ENCODE measurements at places on chromosomes 1 and 21.
A peak's percentile ranks its signal among the peaks of the same experiment; 100 is the strongest.

GRCh38 chr21:46221664-46222435 lies 6.7 kb downstream of the LSS start:
- H3K27ac ChIP-seq: no peak overlapping the region
- peaks cover 49% of the 10 kb centered on the region for H3K36me3 ChIP-seq
- H3K4me3 ChIP-seq: no peak overlapping the region
- no peak for DNase-seq
- no peaks in the 10 kb centered on the region for H3K27me3 ChIP-seq

DNA sequence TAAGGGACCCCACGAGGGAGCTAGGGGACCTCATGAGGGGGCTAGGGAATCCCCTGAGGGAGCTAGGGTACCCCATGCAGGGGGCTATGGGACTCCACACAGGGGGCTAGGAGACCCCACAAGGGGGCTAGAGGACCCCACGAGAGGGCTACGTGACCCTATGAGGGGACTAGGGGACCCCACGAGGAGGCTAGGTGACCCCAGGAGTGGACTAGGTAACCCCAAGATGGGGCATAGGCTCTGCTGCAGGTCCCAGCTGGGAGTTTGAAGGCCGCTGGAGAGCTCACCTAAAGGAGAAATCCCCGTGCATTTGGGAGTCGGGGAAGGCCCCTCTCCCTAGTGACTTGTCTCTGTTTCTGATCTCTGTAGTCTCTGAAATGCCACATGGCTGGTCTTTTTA lies 50.0 kb upstream of the DMRTB1 start:
- H3K4me1 ChIP-seq: no peaks in the 10 kb centered on the region
- no peak overlapping the region for H3K4me3 ChIP-seq
- H3K27ac ChIP-seq: no peak overlapping the region
- H3K27me3 ChIP-seq: peaks cover 24% of the 10 kb centered on the region
- no peak for DNase-seq

GRCh38 chr1:176066709-176067108 lies 140.4 kb downstream of the COP1 start:
- peaks cover 33% of the 10 kb centered on the region for H3K36me3 ChIP-seq
- DNase-seq: no peak
- H3K4me3 ChIP-seq: no peak overlapping the region
- H3K27me3 ChIP-seq: no peaks in the 10 kb centered on the region

DNA sequence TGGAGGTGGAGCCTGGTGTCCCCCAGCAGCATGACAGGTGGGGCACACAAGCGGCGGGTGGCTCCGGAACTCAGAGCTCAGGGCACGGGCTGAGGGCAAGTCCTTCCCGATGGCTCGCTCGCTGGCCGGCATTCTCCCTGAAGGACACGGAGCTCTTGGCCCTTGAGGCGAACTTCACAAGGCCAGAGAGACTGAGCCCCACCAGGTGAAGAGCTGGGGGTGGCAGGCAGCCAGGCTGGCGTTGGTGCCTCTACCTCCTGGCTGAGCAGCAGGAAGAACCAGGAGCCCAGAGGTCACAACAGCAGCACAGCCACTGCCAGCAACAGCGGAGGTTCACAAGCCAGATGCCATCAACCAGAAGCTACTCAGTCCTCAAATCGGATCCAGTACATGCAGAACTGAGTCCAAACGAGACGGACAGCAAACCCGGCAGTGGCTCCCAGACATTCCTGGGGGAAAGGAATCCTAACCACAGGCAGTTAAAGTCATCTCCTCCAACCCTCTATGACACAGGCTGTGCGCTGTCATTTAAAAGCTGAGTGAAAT lies 54.1 kb downstream of the NPHP4 start:
- no peak for DNase-seq
- no peaks in the 10 kb centered on the region for H3K4me1 ChIP-seq

DNA sequence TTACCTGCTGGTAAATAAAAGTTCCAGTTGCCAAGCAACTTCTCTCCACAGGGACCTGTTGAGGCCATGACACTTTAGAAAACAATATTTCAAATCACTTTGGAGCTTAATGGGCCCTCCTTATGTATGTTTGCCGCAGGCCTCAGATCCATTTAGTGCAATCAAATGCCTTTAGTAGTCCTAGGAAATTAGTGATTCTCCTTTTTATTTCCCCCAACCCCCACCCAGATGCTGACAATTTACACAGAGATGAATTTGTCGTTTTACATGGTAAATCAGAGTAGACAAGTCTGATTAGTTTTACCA lies 83.6 kb downstream of the CLIC4 start:
- DNase-seq: no peak
- H3K36me3 ChIP-seq: peaks cover 38% of the 10 kb centered on the region
- H3K27me3 ChIP-seq: no peaks in the 10 kb centered on the region
- no peak overlapping the region for H3K4me3 ChIP-seq
- peaks cover 57% of the 10 kb centered on the region for H3K4me1 ChIP-seq

DNA sequence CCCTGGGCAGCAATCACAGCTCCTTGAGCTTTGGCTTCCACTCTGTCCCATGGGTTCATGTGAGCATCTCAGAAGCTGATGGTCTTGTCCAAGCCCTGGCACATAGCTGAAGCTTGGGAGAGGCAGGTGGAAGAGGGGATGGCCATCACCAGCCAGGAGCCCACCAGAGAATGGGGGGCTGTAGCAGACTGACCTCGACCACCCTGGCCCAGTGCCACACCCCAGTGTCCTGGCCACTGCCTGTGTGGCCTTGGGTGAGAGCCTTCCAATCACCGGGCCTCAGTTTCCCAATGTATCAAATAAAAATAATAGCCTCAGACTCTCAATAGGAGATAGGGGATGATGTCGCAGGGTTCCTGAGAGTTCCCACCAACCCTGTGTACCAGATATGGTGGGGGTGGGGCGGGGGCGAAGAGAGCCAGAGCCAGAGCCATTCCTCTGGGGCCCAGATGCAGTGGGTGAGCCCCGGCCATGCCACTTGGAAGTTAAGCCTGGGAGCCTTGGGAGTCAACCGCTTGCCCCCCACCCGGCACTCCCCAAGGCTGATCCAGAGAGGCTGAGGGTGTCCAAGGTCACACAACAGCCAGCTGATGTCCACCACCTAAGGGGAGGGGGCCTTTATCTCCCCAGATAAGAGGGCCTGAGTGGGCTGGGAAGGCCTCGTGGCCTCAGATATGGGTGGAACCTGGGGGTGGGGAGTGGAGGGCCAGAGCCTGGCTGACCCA lies 9.3 kb upstream of the EDN2 start:
- H3K27ac ChIP-seq: no peak overlapping the region
- peaks cover 24% of the 10 kb centered on the region for H3K27me3 ChIP-seq
- no peak overlapping the region for H3K4me3 ChIP-seq
- peaks cover 6% of the 10 kb centered on the region for H3K4me1 ChIP-seq
- DNase-seq: no peak

GRCh38 chr1:41698916-41699860 lies 214.7 kb upstream of the EDN2 start:
- DNase-seq: peak; percentile 38
- H3K27me3 ChIP-seq: no peaks in the 10 kb centered on the region
- H3K4me1 ChIP-seq: peaks cover 13% of the 10 kb centered on the region
- H3K36me3 ChIP-seq: no peaks in the 10 kb centered on the region
- peak overlapping the region; percentile 65 for H3K27ac ChIP-seq

DNA sequence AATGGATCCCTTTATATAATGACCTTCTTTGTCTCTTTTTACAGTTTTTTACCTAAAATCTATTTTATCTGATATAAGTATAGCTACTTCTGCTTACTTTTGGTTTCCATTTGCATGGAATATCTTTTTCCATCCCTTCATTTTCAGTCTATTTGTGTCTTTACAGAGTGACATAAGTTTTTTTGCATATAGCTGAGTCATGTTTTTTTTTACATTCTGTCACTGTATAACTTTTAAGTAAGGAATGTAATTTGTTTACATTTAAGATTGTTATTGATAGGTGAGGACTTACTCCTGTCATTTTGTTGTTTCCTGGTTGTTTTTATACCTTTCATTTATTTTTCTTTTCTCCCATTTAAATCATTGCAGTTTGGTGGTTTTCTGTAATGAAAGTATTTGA lies 402.7 kb upstream of the ADGRL2 start:
- H3K27me3 ChIP-seq: no peaks in the 10 kb centered on the region
- no peaks in the 10 kb centered on the region for H3K4me1 ChIP-seq
- DNase-seq: no peak
- H3K36me3 ChIP-seq: no peaks in the 10 kb centered on the region

GRCh38 chr1:28716336-28716735 lies 20.4 kb upstream of the YTHDF2 start:
- H3K36me3 ChIP-seq: peaks cover 38% of the 10 kb centered on the region
- no peaks in the 10 kb centered on the region for H3K27me3 ChIP-seq
- no peaks in the 10 kb centered on the region for H3K4me1 ChIP-seq

DNA sequence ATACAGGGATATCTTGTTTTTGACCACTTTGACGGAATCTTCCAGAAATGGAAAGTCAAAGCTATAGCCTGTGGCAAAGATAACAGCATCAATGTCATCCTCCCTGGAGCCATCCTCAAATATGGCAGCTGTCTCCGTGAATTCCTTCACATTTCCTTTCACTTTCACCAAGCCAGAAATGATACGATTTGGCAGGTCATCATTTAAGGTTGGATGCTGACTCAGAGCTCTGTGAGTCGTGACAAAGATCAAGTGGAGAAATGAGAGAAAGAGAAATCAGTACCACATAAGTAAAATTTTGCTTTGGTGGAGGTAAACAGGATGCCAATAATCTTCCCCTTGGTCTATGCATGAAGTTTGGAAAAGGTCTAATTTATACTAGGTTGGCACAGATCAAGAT lies 23.9 kb downstream of the FMO5 start:
- H3K36me3 ChIP-seq: peaks cover 4% of the 10 kb centered on the region
- no peak overlapping the region for H3K4me3 ChIP-seq
- peaks cover 33% of the 10 kb centered on the region for H3K4me1 ChIP-seq
- DNase-seq: no peak
- H3K27me3 ChIP-seq: no peaks in the 10 kb centered on the region

DNA sequence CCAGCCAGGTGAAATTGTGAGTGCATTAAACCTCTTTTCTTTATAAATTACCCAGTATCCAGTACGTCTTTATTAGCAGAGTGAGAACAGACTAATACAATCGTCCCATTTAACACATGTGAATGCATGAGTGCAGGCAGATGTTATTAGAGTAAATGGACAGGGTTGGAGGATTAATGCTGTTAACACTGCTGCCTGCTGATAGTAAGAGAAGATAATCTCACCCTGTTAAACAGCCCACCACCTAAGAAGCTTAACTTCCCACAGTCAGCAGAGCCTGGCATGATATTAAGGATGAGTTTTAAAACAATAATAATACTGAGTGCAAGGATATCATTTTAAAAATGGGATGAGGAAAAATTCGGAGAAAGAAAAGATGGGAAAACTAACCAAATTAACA lies 181.4 kb upstream of the LHX8 start:
- no peak overlapping the region for H3K27ac ChIP-seq
- no peaks in the 10 kb centered on the region for H3K27me3 ChIP-seq
- no peaks in the 10 kb centered on the region for H3K36me3 ChIP-seq
- no peak overlapping the region for H3K4me3 ChIP-seq

- H3K27ac ChIP-seq: no peak overlapping the region
- no peak overlapping the region for H3K4me3 ChIP-seq
- H3K27me3 ChIP-seq: no peaks in the 10 kb centered on the region
- no peak for DNase-seq
These were observed 95.0 kb upstream of the C1orf105 start for GRCh38 chr1:172325531-172325930.

- DNase-seq: no peak
- no peak overlapping the region for H3K27ac ChIP-seq
- no peaks in the 10 kb centered on the region for H3K27me3 ChIP-seq
- H3K4me3 ChIP-seq: no peak overlapping the region
- H3K36me3 ChIP-seq: no peaks in the 10 kb centered on the region
These were observed 371.6 kb downstream of the PRDM2 start for GRCh38 chr1:14071581-14071980.

- DNase-seq: no peak
- peaks cover 12% of the 10 kb centered on the region for H3K4me1 ChIP-seq
- H3K36me3 ChIP-seq: no peaks in the 10 kb centered on the region
- peaks cover 29% of the 10 kb centered on the region for H3K27me3 ChIP-seq
- H3K4me3 ChIP-seq: no peak overlapping the region
These were observed 6.5 kb upstream of the HAPLN2 start for GRCh38 chr1:156612666-156613065.

GRCh38 chr1:203930342-203930741 lies 68.9 kb downstream of the SNRPE start:
- H3K27ac ChIP-seq: no peak overlapping the region
- H3K36me3 ChIP-seq: no peaks in the 10 kb centered on the region
- no peak for DNase-seq
- H3K27me3 ChIP-seq: peaks cover 18% of the 10 kb centered on the region
- H3K4me1 ChIP-seq: no peaks in the 10 kb centered on the region

- H3K27ac ChIP-seq: peak overlapping the region; percentile 68
- peaks cover 2% of the 10 kb centered on the region for H3K36me3 ChIP-seq
- no peak for DNase-seq
- H3K4me1 ChIP-seq: peaks cover 22% of the 10 kb centered on the region
- peak overlapping the region; percentile 80 for H3K4me3 ChIP-seq
These were observed 9.1 kb downstream of the CDKN2C start for GRCh38 chr1:50978852-50979781.

GRCh38 chr1:208525417-208525816 lies 281.2 kb upstream of the PLXNA2 start:
- H3K27me3 ChIP-seq: no peaks in the 10 kb centered on the region
- H3K4me3 ChIP-seq: no peak overlapping the region
- no peak overlapping the region for H3K27ac ChIP-seq
- H3K4me1 ChIP-seq: no peaks in the 10 kb centered on the region
- no peak for DNase-seq
- H3K36me3 ChIP-seq: no peaks in the 10 kb centered on the region

DNA sequence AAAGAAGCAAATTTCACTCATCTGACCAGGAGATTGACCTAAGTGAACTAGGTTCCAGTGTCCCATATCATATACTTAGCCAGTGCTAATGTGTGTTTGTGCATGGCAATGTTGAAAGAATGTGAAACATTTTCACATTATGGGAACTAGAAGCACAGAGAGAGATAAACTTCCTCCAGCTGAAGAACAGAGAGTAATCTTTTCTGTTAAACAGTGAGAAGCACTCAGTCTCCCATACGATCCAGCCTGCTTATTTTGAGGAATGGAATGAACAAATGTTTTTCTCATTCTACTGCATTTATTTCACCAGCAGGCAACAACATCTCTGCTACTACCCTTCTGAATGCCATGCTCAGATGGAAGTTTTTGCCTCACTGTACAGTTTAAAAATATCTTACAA lies 170.5 kb downstream of the TTLL7 start:
- no peaks in the 10 kb centered on the region for H3K4me1 ChIP-seq
- H3K4me3 ChIP-seq: no peak overlapping the region
- no peak for DNase-seq
- no peaks in the 10 kb centered on the region for H3K27me3 ChIP-seq

- H3K27me3 ChIP-seq: no peaks in the 10 kb centered on the region
- no peaks in the 10 kb centered on the region for H3K4me1 ChIP-seq
These were observed 16.7 kb upstream of the TIAM1 start for GRCh38 chr21:31360717-31361116.

GRCh38 chr1:203756036-203756435 lies 8.9 kb upstream of the LAX1 start:
- peaks cover 41% of the 10 kb centered on the region for H3K4me1 ChIP-seq
- H3K4me3 ChIP-seq: no peak overlapping the region
- DNase-seq: no peak
- H3K27ac ChIP-seq: peak overlapping the region; percentile 54

GRCh38 chr1:20693623-20694022 lies 24.2 kb downstream of the KIF17 start:
- H3K4me3 ChIP-seq: no peak overlapping the region
- H3K4me1 ChIP-seq: peaks cover 4% of the 10 kb centered on the region
- H3K27ac ChIP-seq: no peak overlapping the region

- DNase-seq: no peak
- H3K4me1 ChIP-seq: peaks cover 53% of the 10 kb centered on the region
- peak overlapping the region; percentile 86 for H3K27ac ChIP-seq
- peaks cover 74% of the 10 kb centered on the region for H3K36me3 ChIP-seq
- H3K27me3 ChIP-seq: no peaks in the 10 kb centered on the region
These were observed 889 bp upstream of the CCNL2 start for GRCh38 chr1:1399872-1400575.

Measured in activated B cell treated with CpG ODN at 0.5 μM for 24 hours (primary cell).